ENCODE measurements at places on chromosomes 4 and X.

- DNase-seq = no peak
Measured at GRCh38 chr4:37715889-37716402, 29.8 kb upstream of the RELL1 start.

GRCh38 chr4:88822034-88822789 is 124.6 kb upstream of the NAP1L5 start:
- no peak for DNase-seq

DNA sequence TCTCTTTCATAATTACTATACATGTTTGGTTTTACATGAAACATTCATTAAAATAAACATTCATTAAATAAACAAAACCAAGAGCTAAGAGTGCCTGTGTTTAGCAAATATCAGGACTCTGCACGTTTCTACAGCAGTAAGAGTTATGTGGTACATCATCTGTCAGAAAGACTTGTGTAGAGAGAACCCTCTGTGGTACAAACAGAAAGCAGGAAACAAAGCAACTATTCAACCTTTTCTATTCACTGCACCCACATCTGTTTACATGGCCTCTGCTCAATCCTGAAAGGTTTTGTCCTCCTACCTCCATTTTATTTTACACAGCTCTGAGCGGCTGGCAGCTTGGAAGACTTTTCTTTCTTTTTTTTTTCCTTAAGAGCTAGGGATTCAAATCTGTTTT is 90.7 kb upstream of the PCDH18 start:
- no peak for DNase-seq

GRCh38 chr4:140233791-140234696 is 80.1 kb upstream of the MAML3 start:
- DNase-seq = no peak

GRCh38 chrX:82848111-82848510 is 660.0 kb upstream of the POU3F4 start:
- no peak for DNase-seq

DNA sequence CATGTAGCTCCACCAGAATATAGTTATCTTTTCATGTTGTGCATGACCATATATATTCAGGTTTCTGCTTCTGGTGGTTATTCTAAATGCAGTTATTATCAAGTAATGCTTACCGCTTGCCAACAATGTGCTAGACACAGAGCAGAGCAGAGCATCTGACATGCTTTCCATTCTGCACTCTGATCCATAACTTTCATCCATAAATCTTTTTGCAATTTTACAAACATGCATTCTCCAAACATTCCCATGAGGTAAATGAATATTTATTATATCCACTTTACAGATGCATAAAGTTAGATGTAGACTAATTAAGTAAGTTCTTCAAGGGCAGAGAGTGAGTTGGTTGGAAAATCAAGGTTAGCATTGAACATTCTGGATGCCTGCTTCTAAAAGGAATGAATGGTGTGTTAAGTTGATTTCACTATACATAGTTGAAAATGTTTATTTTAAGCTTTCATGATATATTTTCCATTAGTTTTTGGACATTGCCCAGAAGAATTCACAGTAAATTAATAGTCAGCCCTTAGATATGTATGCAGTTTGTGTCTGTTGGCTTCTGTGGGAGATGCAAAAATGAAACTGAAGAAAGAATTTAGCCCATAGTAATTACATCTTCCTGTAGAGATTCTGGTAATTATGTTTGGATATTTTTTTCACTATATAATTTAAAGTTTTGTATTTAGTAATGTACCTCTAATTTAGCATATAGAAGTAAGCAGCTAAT is 867.8 kb downstream of the CCSER1 start:
- no peak for DNase-seq

- no peak for DNase-seq
Measured at GRCh38 chr4:182968917-182969650, 51.9 kb upstream of the DCTD start.

DNA sequence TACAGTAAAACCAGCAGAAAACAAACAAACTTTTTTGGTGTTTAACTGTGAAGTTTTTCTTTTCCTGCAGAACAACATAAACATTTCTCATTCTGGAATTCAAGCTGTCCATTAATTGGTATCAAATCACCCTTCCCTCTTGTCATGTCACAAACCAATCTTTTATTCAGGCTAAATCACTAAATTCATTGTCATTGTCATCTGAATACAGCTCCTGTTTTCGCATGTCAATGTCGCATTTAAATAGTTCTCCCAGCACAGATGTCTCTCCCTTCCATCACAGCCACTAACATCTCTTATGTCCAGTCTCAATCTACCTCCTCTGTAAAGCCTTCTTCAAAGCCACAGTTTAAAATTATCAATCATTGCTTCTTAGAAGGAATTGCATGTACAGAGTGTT is 192.1 kb upstream of the PCDH10 start:
- DNase-seq = no peak

DNA sequence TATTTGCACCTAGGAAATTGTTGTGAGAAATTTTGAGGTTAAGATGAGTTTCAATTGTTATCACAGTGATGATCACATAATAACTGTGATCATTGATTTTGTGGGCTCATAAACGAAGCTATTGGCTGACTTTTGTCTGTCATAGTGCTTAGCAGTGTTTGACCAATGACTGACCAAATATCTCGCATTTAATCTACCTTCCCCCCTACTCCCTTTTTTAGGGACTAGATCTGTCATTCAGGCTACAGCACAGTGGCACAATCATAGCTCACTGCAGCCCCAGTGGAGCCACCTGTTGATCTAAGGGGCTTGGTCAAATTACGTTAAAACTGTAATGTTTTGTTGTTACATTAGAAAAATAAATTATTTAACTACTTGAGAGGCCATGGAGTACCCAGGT is 1.5 kb downstream of the FUNDC2 start:
- no peak for DNase-seq

GRCh38 chr4:6153874-6154273 is 46.5 kb downstream of the JAKMIP1 start:
- no peak for DNase-seq

DNA sequence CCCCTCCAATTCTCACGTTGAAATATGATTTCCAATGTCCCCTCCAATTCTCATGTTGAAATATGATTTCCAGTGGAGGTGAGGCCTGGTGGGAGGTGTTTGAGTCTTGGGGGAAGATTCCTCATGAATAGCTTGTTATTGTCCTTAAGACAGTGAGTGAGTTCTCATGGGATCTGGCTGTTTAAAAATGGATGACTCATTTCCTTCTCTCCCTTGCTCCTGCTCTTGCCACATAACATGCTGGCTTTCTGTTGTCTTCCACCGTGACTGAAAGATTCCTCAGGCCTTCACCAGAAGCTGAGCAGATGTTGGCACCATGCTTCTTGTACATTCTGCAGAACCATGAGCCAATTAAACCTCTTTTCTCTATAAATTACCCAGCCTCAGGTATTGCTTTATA is 346.8 kb upstream of the TECRL start:
- DNase-seq = no peak

DNA sequence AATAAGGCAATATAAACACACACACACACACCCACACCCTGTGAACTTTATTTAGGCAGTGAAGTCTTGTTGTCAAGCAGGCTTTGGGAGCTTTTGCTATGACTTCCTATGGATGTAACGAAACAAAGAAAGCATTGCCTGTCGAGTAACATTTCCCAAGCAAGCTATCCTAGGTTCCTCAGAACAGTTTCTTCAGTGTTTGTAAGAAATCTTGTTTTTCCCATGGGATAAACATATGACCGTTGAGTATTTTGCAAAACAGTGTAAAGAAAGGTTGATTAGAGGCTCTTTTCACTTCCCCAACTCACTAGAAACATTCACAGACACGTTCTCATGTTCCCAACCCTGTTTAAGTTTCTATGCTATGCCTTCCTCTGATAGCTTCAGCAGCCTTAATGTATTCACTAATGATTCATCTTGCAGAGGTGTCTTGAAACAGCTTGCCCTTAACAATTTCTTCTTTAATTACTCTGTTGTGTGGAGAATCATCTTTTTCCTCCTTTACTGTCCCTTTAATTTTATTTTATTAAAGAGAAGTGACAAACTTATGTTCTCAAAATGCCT is 1947.1 kb upstream of the TENM3 start:
- DNase-seq = no peak

- DNase-seq = no peak
Measured at GRCh38 chr4:72330381-72330780, 238.6 kb downstream of the ADAMTS3 start.

DNA sequence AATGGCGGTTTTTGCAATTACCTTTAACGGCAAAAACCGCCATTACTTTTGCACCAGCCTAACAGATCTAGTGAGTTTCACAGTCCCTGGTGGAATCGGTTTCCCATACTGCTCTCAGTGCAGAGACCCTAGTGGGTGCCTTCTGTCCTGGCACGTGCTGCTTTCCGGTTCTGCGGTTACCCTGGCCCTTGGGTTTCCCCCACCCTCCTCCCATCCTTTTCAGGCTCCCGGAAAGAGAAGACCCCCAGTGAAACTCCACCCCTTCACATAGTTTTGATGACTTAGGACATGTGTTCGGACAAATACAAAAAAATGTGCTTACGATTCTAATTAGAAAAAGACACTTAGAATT is 36.9 kb downstream of the NLGN3 start:
- no peak for DNase-seq

- DNase-seq = no peak
Measured at GRCh38 chr4:76206222-76206942, 7.2 kb downstream of the SCARB2 start.

All from substantia nigra (tissue), 51 donors.